Stimulated activated CD4-positive, alpha-beta T cell treated with anti-CD3 and anti-CD28 coated beads, Interleukin-2, amount 100 ng/mL, for 24 hours (primary cell): ENCODE measurements at places on chromosomes 13 and 19.

- no peak for DNase-seq
Measured at GRCh38 chr19:30112171-30112570, 170.1 kb downstream of the URI1 start.

DNA sequence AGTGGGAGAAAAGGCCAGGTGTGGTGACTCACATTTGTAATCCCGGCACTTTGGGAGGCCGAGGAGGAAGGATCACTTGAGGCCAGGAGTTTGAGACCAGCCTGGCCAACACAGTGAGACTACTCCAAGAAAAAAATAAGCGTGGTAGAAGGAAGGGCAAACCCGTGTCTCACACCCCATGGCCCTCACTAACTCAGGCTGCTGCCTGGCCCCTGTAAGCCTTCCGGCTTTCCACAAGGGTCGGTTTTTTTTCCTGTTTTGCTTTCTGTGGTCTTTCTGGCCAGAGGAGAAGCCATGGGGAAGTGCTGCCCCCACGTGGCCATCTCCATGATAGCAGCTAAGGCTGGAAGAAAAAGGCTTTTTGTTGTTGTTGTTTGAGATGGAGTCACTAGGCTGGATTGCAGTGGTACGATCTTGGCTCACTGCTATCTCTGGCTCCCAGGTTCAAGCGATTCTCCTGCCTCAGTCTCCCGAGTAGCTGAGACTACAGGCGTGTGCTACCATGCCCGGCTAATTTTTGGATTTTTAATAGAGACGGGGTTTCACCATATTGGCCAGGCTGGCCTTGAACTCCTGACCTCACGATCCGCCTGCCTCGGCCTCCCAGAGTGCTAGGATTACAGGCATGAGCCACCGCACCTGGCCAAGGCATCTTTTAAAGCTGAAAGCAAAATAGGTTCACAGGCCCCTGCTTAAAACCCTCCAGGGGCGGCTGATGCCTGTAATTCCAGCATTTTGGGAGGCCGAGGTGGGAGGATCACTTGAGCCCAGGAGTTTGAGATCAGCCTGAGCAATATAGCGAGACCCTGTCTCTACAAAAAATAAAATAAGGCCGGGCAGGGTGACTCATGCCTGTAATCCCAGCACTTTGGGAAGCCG is 7.5 kb upstream of the ARHGEF18 start:
- DNase-seq, result peak; percentile 91

DNA sequence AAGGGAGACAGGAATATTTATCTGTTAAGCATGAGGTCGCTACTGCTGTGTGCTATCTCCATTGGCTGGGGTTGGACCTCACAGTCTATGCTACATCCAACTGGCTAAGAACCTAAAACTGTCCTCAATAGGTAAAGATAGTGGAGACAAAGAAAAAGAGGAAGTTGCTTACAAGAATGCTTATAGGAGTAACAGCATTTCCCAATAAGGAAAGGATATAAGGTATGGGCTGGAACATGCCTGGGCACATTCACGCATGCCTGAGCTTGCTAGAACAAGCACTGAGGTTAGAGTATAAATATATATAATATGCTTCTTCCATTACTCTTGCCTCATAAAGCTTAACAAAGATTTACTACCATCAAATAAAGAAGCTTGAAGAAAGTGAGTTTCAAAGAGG is 47.9 kb upstream of the CEACAM21 start:
- DNase-seq, result no peak

- no peak for DNase-seq
Measured at GRCh38 chr13:73757481-73758233, 376.5 kb downstream of the KLF12 start.

- DNase-seq, result no peak
Measured at GRCh38 chr19:51242881-51243630, 7.8 kb upstream of the SIGLECL1 start.

DNA sequence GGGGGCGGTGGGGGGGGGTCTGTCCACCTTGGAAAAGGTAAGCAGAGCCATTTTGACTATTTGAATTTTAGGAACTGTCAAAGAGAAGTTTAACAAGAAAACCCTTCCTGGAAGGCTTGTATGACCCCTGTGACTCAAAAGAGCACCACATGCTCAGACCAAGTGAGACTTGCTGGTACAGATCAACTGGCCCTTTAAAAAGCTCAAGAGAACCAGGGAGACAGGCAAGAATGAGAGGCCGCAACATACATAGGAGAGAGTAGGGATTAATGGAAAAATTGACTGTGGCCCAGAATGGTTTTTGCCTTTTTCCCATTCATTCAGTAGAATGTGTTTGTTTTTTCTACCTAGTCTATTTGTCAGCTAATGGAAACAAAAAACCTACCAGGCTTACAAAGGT is 26.2 kb upstream of the ATP8A2 start:
- no peak for DNase-seq

DNA sequence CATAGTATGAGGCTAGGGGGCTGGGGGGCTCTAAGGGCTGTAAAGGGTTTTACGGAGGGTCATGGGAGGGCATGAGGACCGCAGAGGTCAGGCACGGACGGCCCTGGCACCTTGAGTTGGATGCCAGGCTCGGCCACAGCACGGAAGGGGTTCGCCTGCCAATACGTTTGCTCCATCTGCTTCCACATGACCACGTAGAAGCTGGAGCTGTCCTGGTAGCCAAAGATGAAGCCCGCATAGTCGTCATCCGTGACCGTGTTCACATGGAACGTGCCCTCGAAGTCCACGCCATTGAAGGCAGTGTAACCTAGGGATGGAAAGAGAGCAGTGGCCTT is 6.4 kb downstream of the COMP start:
- DNase-seq, result no peak

DNA sequence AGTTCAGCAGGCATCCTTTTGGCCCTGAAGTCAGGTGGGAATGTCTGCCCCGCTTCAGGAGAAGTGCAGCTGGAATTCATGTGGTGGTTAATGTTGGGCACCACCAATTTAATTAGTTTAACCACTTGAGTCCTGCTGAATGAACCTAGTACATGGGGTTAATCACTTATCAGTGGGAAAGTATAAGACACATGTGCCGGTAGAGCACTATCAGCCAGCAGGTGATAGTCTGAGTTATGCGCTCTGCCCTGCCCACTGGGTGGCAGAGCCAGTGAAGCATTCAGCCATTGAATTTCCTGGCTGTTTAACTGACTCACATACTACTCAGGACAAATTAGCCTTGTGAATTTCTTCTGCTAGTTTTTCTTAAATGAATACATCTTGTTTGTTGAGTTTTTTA is 789.7 kb upstream of the PRR20A start:
- no peak for DNase-seq

DNA sequence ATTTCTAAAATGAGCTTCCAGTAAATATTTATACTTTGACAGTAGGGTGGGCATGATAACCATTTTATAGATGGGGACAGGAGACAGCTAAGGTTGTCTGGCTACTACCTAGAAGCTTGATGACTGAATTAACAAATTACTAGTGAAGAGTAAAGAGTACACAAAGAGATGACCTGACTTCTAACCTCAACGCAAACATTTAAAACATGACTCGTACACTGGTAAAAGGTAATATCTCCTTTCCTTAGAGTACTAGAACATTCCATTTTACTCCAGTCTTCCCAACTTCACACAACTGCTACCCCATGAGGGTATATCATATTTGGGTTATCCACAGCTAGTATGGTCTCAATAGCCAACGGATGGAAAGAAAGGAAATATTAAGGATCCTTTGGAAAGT is 258.9 kb downstream of the FOXO1 start:
- DNase-seq, result no peak

GRCh38 chr13:93977986-93978385 is 501.5 kb downstream of the DCT start:
- DNase-seq, result no peak

DNA sequence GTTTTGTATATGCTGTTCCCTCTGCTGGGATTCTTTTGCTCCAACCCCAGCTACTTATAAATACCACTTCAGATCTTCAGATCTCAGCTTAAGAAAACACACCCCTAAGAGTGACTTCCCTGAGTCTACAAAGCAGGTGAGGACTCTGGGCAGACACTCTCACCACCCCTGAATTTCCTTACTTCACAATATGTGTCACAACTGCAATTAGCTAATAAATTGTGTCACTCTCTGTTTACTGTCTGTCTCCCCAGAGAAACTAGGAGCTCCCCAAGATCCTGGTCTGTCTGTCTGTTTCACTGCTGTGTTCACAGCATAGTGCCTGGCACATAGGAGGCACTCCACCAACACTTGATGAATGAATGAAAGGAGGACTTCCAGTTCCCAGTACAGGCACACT is 14.4 kb downstream of the CEBPA start:
- DNase-seq, result no peak

DNA sequence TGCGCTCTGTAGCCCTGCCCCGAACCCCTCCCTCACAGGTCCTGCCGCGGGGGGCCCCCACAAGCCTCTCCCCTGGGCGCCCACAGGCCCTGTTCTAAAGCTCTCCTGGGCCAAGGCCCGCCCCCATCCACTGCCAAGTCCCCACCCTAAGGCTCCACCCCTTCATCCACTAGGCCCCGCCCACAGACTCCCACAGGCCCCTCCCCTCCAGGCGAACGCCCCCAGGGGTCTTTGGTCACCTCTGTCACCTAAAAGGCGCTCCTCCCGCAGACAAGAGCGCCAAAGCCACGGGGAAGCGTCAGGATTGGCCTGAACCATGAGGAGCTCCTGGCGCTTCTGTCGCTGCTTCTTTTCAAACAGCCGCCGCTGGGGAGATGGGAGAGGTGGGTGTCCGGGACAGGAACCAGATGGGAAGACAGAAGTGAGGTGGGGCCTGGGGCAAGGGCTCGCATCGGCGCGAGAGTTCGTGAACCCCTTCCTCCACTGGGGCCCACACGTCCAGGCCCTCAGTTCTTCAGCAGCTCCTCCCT is 2.3 kb downstream of the TULP2 start:
- peak; percentile 61 for DNase-seq

GRCh38 chr13:71596116-71596515 is 270.9 kb downstream of the DACH1 start:
- DNase-seq, result no peak

DNA sequence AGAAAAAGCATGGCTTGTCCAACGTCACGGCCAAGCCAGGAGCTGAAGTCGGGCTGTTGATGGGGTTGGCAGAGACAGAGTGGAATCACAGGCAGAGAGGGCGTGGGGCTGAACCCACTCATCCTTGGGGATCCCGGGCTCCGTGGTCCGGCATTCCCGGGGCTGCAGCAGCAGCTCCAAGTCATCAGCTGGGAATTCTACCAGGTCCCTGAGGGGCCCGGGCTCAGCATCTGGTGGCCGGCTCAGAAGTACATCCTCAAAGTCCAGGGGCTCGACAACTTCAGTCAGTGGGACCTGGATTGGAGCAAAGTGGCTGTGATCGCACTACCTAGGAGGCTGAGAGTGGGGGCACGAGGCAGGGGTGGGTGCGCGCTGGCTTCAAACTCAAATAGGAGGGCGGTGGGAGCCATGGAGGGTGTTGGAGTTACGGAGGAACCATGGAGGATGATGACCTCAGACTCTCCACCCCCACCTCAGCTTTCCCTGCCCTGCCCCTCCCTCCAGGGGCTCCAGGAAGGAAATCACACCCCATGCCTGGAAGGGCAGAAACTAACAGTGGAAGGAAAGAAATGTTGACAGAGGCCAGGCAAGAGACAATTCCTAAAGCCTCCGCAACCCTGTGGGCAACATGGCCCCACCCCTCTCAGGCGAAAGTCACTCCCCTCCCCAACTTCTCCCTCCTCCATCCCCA is 9.5 kb downstream of the DOCK6 start:
- DNase-seq, result no peak

- DNase-seq, result no peak
Measured at GRCh38 chr13:49532593-49532992, 36.8 kb downstream of the PHF11 start.

DNA sequence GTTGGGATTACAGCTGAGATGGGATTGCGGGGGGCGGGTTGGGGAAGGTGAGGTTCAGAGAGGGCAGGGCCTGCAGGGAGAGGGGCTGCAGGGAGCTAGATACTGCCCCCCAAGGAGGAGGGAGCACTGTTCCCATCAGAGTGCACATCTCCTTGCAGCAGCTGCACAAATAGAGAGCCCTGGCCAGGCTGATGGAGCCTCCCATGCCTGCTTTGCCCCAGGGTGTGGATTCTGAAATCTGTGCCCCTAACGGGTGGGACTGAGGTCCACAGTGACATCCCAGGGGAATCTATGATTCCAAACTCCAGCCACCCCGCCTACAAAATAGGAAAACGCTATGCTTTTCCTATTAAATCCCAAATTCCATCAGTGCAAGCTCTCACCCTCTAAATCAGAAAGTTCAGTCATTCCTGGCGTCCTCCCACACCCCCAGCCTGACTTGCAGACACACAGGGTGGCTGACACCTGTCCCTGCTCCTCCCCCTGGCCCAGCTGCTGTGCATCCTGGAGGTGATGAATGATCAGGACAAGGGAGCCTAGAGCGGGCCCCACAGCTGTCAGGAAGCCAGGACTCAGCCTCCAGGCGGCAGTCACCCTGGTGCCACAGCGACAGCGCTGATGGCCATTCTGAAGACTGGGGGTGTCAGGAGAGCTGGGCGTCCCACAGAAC is 6.3 kb upstream of the CEACAM21 start:
- no peak for DNase-seq

- no peak for DNase-seq
Measured at GRCh38 chr13:46062185-46062584, 9.6 kb upstream of the ZC3H13 start.

DNA sequence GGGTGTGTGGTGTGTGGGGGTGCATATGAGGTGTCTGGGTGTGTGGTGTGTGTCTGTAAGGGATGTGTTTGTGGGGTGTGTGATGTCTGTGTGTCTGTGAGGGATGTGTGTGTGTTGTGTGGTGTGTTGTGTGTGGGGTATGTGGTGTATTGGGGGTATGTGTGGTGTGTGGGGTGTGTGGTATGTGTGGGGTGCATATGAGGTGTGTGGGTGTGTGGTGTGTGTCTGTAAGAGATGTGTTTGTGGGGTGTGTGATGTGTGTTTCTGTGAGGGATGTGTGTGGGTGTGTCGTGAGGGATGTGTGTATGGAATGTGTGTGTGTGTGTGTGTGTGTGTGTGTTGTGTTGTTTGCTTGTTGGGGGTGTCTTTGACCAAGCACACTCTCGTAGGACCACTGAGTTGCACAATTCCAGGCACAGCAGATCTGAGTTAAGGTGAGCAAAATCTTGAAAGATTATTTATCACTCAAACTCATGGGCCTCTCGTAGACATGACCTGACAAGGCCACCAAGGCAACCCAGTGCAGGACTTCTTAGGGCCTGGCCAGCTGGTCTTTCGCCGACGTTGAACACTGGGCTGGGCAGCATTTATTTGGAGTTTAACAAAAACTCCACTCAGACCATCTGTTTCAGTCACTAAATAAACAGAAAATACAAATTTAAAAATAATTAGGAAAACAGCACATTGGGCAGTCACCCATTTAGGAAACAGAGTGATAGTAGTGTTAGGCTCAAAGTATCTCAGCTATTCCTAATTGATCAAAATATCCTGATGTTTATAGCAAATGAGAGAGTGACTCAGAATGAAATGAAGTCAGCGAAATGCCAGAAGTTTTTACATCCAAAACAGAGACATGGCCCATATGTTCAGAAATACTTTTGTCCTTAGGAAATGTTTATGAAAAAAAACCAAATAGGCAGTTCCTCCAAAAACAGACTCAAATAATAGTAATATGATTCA is 301.1 kb downstream of the FGF9 start:
- no peak for DNase-seq

DNA sequence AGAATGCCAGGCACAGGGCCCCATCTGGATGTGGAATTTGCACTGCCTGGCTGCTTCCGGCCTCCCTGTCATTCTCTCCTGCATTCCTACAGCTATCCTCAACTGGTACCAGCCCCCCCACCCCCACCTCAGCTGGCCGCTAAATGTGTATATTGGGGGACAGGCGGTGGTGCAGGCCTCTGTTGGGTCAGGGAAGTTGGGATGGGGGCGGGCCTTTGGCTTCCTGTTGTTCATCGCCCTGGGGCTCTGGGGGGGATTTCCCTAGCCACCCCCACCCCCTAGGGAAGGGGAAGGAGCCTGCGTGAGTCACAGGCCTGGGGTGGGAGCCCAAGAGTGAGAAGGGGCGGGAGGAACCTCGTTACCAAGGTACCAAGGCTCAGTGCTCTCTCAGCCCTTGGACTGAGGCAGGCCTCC is 10.6 kb downstream of the POU2F2 start:
- peak; percentile 86 for DNase-seq
